ENCODE measurements at places on chromosomes 2 and 18.

- DNase-seq: no peak
These were observed 325.1 kb upstream of the TANK start for GRCh38 chr2:160835166-160835565.

DNA sequence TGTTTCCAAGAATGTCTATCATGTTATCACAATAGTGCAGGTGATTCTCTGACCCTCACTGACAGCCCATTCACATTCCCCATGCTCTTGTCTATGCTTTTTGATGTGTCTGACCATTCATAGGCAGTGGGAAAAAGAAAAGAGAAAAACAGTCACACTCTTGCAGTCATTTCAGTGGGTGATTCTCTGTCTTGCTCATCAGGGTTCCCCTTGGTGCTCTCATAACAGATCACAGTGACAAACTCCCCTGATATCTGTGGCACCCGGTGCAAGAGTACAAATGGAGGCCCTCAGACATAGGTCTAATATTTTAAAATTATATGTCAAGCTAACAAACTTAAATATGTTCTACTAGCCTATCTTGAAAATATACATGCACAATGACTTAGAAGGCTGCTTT lies 72.7 kb upstream of the PPP1CB start:
- no peak for DNase-seq

- no peak for DNase-seq
These were observed 1186.3 kb upstream of the CELF4 start for GRCh38 chr18:38751898-38752297.

DNA sequence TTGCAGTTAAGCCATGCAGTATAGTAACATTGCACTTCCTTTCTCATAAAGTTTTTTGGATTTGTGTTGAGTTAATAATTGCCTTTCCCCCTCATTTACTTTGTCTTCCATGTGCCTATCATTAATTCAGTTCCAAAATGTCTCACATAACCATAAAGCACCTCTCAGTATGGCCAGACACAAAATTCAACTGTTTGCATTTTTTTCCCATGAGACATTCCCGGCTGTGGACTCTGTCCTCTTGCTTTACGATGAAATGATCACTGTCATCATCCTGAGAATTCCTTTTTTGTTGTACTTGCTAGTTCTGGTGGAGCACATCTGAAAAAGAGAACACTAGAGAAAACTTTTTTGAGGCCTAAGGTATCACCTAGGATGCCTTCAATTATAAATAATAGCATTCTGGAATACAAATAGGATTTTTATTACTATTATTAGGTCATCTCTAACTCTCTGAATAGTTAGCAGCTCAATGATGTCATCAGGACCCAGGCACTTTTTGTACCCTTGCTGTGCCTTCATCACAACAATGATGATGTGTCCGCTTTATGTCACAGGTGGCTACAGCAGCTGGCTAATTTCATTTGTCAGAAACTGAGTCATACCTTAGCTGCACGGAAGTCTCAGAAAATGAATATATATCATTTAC lies 8.5 kb upstream of the ATP8B1 start:
- no peak for DNase-seq

DNA sequence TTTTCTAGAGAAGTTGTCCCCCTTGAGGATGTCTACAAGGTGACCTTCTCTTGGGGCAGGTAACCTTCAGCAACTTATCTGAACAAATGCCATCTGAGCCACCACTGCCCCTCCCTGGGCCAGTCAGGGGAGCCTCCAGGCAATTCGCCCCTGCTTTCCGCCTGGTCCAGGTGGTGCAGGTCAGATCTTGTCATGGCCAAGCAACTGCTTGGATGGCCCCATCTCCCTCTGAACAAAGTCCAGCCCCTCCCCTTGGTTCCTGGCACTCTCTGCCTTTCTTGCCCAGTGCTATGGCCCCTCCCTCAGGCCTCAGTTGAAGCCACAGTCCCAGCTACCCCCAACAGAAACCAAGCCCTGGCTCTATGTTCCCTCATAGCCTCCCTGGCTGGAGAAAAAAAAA lies 138.7 kb downstream of the ALPK2 start:
- DNase-seq: no peak

- no peak for DNase-seq
These were observed 13.4 kb upstream of the TLK1 start for GRCh38 chr2:171174075-171174474.

GRCh38 chr2:68483011-68483410 lies 15.6 kb downstream of the APLF start:
- no peak for DNase-seq

DNA sequence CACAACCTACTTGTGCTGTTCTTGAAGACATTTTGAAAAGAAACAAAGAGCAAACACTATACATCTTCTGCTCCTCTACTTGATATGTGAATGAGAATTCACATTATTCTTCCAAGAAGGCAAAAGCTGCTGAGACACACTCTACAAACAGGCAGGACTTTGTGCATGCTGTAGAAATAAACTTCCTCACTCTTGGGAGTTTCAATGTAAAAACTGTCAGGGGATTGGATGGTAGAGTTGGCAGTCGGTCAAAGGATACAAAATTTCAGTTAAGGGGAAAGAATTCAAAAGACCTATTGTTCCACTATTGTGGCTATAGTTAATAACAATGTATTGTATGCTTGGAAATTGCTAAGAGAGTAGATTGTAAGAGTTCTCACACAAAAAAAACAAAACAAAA lies 196.3 kb downstream of the MC4R start:
- no peak for DNase-seq

DNA sequence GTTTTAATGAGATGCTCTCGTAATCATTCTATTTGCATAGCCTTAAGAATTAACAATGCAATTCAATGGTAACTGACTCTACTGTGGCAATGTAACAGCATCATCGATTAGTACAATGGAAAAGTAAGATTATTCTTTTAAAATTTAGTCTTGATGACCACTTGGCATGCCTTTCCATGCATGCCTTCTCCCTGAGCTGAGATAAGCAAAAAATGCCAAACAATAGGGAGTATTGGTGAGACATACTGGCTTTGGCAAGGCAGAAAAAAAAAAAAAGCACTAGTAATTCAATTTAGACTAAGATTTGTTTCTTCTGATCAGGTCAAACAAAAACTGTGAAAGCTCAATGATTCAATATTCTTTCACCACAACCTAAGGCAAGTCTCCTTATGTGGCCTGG lies 110.8 kb upstream of the TRIB2 start:
- no peak for DNase-seq

GRCh38 chr2:98458207-98458606 lies 13.5 kb downstream of the INPP4A start:
- no peak for DNase-seq

DNA sequence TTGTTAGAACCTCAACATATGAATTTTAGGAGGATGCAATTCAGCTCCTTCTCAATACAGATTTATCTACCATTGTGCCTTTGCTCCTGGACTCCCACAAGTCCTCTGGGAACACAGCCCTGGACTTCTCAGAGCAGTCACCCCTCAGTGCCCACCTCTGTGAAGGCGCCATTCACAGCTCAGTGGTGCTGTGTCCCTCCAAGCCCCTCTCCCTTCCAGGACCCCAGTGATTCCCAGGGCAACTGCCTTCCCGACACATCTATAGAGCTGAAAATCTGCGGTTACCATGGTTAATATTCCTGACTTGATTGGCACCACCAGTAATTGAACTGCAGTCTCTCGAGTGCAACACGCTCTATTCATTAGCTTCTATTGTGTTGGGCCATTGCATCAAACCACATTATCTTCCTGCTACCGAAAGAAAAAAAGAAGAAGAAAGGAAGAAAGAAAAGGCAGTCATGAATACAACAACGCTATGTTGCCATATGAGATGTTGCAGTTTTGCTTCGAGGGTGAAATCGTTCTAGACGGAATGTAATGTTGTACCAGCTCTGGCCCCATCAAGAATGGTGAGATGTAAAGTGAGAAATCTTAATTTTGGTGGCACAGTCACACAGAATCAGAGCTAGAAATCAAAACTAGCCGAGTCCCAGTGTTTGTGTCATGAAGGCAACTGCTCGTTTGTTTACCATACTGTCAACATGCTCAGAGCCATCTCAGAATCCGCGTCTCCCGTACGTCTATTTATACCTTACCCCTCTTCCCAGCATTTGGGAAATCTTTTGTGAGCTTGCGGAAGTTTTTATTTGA lies 524.0 kb upstream of the ID2 start:
- no peak for DNase-seq

DNA sequence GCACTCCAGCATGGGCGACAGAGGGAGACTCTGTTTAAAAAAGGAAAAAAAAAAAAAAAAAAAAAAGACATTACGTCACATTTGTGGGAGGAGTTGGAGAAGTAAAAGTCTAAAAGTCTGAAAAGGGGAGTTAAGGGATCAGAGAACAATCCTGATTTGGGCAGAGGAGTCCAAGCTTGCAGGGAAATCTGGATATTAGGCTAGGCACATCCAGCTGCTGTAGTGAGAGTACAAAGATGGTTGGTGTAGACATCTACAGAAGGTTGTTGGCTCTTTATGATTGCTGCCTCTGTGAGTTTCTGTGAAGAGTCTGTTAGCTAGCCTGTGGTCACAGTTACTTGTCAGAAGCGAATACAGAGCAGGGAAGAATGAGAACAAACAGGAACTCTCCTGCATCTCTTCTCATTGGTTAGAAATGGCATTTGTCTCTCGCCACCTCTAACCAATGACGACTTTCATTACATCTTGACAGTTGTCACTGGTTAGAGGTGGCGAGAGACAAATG lies 3.3 kb upstream of the OSBPL6 start:
- no peak for DNase-seq

GRCh38 chr2:144385381-144385780 lies 134.5 kb downstream of the ZEB2 start:
- no peak for DNase-seq

GRCh38 chr2:217568289-217568971 lies 434.4 kb downstream of the TNS1 start:
- no peak for DNase-seq

DNA sequence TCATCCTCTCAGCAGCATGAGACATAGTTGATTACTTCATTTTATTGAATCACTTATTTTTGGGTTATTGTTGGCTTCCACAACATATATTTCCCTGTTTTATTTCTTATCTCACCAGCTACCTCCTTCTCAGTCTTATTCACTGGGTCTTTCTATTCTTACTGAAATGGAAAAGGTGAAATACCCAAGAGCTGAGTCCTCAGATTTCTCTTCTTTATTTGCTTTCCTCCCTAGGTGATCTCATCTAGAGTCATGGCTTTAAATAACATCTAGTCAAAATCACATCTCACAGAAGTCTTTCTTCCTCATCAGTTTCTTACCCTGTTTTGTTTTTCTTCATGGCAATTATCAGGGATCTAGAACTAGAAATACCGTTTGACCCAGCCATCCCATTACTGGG lies 105.0 kb upstream of the RBBP8 start:
- no peak for DNase-seq

DNA sequence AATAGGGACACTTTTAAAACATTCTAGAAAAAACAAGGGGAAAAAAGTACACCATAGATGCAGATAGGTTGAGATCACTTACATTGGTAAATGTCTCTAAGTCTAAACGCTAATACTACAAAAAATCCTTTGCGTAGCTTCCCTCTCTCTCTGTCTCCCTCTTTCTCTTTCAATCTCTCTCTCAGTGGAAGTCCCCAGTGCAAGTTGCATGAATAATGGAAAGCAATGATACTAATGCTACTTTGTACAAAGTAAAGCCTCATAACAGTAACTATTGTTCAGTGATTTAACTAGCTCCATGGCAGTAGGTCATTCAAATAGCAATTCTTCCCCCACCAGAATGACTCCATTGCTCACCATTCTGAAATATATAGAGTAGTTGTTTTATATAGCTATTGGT lies 12.8 kb downstream of the MEIS1 start:
- DNase-seq: no peak

DNA sequence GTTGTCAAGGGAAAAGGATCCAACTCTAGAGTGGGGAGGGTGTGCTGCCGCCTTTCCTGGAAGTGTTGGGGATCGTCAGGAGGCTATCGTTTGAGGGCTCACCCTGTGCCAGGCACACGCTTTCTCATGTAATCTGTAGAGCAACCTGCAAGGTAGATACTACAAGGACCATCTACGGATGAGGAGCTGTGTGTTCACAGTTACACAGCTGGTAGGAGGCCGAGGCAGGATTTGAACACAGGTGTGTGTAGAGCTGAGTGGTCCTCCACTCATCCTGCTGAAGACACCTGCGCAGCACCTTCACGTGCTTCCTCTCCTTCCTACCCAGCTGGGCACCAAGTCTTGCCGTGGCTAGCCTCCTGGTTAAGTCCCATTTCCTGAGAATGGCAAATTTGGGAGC lies 68.3 kb downstream of the MARCO start:
- no peak for DNase-seq

DNA sequence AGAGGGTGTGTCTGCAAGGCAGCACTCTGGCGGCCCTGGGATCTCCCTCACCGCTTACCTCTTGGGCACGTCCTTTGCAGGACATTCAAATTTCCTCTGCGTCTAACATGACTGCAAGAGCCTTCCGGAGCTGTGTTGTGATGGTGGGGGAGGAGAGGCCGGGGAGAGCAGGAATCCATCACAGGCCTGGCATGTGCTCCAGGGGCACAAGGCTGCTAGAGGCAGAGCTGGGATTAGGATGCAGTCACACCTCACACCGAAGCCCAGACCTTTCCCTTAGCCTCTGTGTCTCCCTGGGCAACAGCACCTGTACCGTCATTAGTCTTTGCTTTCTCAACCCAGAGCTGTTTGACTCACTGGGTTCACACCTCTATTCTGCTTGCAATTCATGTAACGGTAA lies 111.3 kb downstream of the CMPK2 start:
- DNase-seq: no peak

DNA sequence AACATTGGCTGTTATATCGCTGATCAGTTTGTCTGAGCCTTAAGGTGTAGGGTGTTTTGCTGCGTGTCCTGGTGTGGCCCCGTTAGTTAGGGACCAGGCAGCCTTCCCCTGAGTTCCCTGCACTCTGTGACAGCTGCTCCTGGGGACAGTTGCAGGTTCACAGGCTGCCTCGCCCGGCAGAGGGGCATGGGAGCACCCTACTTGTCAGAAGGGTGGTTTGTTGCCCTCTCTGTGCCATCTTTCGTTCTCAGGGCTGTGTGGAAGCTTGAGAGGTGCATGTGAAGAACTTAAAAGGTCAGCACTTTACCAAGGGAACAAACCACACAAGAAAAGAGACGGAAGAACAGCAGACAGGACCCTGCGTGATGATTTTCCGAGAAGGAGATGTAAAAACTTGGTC lies 159.6 kb downstream of the LDLRAD4 start:
- DNase-seq: no peak

DNA sequence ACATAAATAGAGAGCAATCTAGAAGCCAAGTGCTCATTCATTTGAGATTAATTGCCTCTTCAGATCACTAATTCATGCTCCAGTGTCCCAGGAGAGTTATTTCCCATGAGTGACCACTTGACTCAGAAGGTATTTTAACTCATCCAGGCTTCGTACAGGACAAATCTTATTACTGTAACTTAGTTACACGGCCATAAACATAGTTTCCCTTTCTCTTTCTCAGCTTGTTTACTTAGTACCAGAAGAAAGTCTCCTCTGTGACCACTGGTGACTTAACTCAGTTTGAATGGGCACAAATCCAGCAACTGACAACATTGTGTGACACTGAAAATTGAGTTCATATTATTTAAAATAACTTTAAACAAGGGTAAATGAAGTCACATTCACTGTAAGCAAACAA lies 25.3 kb downstream of the MMADHC start:
- DNase-seq: no peak

- DNase-seq: no peak
These were observed 41.6 kb downstream of the SH3RF3 start for GRCh38 chr2:109170645-109171044.

- DNase-seq: no peak
These were observed 67.3 kb downstream of the NCKAP5 start for GRCh38 chr2:133500917-133501316.
